ENCODE measurements at places on chromosomes 7 and 10.
A peak's percentile ranks its signal among the peaks of the same experiment; 100 is the strongest.

DNA sequence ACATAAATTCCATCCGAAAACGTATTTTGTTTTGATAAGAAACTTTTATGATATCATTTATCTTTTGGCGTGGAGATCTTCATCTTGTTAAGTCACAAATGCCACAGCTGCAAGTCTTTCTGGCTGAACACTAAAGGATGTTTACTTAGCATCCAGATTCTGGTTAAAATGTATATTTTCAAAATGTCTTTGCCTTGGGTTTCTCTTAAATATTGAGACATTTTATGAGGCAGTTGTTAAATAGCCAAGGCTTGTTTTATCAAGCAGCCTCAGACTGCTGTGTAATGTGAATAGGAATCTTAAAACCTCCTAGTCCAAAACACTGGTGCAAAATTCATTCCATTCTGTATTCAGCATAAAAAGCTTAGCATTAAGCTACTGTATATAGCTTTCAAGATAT is 136.3 kb upstream of the FZD1 start:
- DNase-seq, result no peak

DNA sequence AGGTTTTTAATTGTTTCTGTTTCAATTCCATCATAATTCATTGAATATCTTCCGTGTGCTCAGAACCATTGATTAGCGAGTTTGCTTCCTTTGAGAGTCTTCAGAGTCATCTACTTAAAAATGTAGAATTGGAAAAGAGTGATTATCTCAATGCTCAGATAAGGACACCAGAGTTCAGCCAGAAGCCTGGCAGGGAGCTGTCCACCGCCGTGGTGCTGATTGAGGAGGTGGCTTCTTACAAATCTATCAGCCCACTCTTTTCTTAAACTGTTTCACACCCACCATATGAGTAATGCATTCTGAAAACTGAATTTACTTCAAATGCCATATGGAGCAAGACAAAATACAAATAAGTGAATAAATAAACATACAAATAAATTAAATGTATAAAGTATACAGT is 79.3 kb downstream of the INSYN2A start:
- DNase-seq, result peak; percentile 8

DNA sequence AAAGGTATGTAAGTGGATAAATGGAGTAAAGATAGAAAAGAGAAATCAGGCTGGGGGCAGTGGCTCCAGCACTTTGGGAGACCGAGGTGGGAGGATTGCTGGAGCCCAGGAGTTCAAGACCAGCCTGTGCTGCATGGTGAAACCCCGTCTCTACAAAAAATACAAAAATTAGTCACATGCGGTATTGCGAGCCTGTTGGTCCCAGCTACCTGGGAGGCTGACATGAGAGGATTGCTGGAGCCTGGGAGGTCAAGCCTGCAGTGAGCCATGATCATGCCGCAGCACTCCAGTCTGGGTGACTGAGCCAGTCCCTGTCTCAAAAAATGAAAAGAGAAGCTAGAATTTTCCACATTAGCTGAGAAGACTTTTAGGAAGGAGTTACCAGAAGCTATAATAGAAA is 14.8 kb downstream of the LCOR start:
- no peak for DNase-seq

DNA sequence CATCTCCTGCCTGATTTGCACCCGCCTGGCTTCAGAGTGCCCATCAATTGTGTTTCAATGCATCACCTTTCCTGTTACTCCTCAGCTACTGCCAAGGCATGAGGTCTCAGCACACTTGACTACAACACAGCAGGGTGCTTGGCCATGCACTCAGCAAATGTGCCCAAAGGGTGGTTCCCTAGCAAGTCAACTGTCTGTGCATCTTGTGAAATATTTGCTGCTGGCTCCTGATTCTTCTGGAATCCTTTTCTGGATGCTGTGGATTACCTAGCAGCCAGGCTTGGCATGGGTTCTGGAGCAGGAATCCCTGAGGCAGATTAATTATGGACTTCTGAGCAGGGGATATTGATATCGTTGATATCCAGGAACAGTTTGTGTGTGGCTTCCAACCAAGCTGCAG is 662.6 kb upstream of the MGMT start:
- no peak for DNase-seq

DNA sequence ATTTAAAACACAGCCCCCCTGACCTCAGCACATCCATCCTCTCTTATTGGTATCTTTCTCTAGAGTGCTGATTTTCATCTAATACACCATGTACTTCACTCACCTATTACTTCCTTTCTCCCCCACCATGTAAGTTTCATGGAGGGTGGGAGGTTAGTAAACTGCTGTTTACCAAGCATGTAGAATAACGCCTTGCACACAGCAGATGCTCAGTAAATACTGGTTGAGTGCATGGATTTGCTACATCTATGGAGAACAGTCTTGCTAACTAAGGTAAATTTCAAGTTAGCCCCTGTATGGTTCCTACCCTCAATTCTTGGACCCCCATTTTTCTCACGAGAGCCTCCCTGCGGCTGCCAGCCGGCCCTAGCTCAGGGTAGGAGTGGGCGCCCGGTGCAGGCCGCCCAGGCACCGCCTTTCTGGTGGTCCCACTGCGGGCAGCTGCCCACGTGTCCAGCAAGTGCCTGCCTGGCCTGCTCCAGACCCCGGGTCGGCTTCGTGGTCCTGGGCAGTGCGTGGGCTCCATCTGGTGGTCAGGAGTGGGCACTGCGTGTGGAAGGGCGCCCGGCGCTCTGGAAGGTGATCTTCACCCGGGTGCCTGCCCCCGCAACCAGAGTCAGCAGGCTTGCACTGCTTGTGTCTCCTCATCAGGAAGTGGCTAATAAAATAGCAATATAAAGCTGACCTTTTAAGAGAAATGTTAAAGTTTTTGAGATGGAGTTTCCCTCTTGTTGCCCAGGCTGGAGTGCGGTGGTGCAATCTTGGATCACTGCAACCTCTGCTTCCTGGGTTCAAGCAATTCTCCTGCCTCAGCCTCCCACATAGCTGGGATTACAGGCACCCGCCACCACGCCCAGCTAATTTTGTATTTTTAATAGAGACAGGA is 63.4 kb upstream of the DNAJB6 start:
- peak; percentile 68 for DNase-seq

DNA sequence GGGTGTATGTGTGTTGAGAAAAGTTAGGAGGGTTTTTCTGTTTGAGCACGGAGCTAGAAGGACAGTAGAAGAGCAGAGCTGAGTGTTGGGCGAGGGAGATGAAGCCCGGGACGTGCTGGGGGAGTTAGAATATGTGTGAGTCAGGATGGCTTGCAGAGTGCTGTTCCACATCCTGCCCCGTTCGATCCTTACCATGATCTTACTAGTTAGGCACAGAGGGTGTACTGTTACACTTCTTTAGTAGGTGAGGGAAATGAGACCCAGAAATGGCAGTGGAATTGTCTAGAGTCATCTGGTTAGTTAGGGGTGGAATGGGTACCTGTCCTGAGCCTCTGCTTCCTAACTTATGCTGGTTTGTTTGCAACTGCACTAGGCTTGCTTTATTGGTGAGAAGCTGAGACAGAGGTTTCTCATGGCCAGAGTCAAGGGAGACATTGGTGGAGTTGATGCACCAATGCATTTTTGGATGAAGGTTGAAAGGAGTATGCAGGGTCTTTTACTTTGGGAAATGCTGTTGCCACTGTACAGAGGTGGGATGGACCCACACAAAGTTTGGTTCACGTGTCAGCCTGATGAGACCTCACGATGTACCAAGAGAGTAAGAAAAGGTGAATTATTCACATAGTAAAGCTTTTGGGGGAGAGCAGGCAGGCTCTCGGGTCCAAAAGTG is 42.4 kb downstream of the CCNY start:
- DNase-seq, result peak; percentile 37

DNA sequence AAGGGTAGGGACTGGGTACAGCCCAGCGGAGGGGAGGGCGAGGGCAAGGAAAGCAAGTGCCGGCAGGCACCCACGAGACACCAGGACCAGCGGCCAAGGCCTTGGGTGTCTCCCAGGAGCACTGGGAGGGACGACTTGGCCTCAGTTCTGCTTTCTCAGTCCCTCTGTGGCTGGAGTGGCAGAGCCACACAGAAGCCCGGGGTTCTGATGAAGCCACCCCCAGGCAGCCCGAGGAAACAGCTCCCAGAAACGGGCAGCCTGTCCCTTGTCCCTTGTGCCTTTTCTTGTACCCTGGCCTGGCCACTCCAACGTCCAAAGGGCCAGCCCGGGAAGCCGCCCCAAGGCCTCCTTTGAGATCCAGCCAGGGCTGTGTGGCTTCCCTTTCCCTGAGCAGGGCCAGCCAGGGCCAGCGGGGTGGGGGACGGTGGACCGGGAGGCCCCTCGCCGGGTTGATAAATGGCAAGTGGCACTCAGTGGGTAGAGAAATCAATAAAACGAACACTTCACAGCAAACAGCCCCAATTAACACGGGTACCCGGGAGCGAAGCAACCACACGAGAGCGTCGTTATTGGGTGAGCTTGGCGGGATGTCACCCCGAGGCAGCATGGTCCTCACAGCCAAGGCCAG is 69.8 kb upstream of the GNA12 start:
- DNase-seq, result no peak

DNA sequence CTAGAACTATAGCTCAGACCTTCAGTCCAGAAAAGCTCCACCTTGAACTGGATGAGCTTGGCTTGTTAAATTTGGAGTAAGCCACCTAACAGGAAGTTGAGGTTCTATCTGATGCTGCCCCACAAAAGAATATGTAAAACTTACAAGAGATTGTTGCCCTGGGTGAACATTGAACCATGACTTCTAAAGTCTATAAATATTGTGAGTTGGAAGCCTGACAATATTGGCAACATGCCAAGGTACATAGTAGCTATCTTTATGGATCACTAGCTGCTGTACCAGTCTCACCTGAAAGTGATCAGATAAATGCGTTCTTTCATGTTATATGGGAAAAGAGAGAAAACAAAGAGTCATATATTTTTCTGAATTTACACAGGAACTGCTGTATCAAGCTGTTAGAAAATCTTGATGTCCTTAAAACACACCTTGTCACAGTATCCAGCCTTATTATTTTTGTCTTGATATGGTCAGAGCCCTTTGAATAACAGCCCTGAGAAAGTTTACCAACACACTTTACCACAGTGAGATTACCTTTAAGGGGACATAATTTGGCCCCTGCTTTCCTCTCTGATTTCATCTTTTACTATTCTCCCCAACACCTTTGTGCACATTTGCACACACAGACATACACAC is 92.0 kb downstream of the LSMEM1 start:
- no peak for DNase-seq

DNA sequence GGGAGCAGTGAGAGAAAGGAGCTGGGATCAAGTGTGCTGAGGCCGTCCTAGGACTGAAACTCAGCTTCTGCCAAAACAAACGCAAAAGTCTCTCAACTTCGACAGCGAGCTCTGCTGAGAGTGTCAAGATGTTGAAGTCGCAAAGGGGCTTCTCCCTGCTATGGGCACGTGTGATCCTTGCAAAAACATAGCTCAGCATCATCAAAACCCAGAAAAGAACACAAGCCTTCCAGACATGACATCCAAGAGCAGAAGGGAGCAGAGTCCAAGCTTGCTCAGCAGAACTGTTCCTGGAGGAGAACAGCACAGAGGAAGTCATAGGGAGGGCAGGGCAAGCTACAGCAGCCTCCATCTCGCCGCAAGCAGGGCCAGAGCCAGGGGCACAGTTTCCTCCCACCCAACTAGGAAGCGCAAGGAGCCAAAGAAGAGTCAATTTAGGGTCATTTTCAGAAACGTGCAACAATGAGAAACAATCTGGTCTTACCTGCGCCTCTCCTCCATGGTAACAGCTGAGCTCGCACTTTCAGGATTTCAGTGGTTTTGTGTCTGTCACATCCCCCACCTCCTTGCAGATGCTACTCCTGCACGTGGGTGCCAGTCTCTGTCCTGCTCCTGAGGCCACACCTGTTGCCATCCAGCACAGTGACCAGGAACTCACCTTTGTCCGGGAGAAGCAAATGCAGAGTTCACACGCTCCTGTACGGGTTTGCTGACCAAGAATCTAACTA is 113.9 kb downstream of the DIP2C start:
- DNase-seq, result no peak

Data from CD4-positive, alpha-beta T cell treated with Interleukin-6 for 4 hours (primary cell).